Sciatic nerve (tissue), 2 donors: ENCODE measurements at places on chromosomes 3 and 15.
A peak's percentile ranks its signal among the peaks of the same experiment; 100 is the strongest.

DNA sequence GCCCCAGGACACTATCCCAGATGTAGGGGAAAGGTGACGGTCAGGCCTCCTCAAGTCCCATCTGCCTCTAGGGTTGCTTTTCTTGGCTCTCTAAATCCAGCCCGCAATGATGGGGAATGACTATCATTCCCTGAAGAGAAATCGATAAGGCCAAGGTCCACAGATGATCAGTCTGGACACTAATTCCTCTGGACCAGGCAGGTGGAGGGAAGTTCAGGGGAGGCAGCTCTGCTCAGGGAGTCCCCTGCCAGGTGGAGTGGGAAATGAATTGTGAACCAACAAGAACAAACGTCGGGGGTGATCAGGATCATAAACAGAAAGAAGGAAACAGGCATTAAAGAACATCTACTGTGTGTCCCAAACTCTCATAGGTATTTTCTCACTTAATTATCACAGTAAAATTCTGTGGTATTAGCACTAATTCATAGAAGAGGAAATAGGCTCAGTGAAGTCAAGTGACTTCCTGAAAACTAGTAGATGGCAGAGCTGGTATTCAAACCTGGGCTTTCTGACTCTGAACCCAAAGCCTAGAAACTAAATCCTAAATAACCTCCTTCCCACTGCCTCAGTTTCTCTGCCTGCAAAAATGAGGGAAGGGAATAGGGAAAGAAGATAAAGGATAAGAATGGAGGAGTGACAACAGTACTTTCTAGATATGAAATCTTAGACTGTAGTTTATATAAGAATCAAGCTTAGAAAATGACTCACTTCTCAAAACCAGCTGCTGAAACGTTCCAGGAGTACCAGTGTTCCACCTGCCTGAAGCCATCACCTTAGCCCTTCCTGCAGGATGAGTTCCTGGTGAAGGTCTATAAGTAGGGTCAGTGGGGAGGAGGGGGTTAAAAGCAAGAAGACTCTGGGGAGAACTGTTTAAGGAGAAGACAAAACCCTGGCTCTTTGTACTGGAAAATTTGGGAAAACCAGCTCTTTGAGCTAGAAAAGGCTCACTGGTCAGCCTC, 7.5 kb downstream of the BMF start:
- DNase-seq, result peak; percentile 37

- peak; percentile 59 for DNase-seq
Observed at GRCh38 chr15:74725845-74726773, 781 bp upstream of the CYP1A1 start.

- DNase-seq, result no peak
Observed at GRCh38 chr3:189273736-189274135, 102.0 kb downstream of the TPRG1 start.

DNA sequence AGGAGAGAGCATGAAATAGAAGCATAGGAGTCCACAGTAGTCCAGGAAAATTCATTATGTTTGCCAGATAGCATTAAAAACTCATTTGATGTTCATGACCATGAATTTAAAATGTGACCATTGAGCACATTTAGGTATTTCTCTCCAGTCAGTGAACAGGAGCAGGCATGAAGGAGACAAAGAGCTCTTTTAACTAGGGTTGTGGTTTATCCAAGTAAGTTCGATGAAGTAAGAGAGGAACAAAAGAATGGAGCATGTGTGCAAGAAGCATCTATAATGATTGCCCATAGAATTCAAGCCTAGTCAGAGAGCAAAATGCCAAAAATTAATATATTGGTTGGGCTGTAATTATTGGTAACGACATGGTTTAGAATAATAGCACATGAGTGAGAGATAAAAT, 342.1 kb upstream of the CCDC54 start:
- DNase-seq, result no peak

GRCh38 chr3:148379763-148380382, 317.8 kb upstream of the AGTR1 start:
- DNase-seq, result no peak

DNA sequence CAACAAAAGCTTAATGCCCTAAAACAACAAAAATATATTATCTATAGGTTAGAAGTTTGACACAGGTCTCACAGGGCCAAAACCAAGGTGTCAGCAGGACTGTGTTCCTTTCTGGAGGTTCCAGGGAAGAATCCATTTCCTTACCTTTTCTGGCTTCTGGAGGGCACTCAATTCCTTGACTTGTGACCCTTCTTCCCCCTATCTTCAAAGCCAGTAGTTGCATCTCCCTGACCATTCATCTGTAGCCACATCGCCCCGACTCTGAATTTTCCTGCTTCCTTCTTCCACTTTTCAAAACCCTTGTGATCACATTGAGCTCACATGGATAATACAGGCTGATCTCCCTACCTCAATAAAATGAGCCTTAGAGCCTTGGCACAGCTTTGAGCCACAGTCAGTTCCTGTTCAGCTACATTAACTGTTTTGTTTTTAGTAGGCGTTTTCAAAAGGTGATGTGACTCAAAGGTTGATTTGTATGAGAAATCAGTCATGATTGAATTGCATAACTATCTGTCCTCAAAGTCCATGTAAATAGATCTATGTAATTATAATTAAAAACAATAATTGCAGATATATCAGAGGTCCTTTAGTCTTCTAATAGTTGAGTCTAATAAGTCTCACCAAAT, 12.4 kb downstream of the PFN2 start:
- no peak for DNase-seq

- DNase-seq, result no peak
Observed at GRCh38 chr15:75229191-75230015, 27.7 kb downstream of the C15orf39 start.

DNA sequence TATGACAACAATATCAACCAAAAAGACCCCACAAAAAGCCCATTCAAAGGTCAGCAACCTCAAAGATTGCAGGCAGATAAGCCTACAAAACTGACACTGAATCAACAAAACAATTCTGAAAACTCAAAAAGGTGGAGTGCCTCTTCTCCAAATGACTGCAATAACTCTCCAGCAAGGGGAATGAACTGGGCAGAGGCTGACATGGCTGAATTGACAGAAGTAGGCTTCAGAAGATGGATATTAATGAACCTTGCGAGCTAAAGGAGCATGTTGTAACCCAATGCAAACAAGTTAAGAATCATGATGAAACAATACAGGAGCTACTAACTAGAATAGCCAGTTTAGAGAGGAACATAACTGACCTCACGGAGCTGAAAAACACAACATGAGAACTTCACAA, 20.4 kb upstream of the SLC25A38 start:
- DNase-seq, result no peak

DNA sequence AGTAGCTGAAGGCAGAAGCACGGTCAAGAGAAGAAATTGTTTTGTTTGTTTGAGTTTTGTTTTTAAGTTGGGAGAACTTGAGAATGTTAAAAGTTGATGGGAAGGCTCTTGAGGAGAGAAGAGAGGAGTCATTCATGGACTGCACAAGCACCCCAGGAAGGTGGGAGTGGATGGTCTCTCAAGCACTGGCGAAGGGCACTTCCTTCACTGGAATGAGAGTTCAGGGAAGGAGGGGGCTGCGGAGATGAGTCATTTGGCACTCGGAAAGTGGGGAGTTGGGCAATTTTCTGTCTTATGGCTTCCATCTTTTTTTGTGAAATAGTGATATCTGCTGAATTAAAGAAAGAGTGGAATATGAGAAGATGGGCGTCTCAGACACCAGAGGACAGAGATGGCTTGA, 66.0 kb downstream of the ATP13A4 start:
- DNase-seq, result no peak

DNA sequence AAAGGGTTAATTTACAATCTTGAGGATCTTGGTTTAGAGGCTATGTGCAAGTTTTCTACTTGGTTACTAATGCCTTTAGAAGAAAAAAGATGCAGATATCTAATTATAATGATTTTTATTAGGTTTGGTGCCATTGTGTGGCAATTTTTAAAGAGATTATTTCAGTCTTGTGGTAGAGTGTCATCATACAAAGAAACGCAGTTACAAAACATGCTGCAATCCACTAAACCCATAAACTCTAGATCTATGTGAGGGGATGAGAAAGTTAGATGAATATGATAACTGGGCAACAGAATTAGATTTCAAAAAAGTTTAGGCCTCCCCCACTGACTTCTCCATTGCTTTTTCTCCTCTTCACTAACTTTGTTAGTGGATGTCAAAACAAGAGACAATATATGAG, 106.0 kb downstream of the ARPP21 start:
- no peak for DNase-seq

- DNase-seq, result no peak
Observed at GRCh38 chr3:43923104-43923882, 232.6 kb downstream of the ABHD5 start.

GRCh38 chr3:23368731-23369130, 165.6 kb downstream of the UBE2E2 start:
- DNase-seq, result no peak

DNA sequence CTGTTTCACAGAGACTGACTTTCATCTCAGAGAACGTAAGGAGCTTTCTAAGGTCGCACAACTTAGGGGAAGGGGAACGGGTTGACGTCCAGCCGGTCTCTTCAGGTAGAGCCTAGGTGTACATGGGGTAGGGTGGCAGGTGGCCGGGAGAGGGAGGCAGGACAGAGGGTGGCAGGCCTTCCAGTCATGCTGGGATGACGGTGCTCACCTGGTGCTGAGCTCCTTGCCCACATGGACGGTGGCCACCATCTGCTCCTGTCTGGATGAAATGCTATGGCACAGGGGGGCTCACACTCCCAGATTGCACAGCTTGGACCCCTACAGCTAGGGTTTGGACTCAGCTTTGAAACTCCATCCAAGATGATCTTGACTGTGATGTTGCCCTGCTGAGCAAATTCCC, 144.5 kb downstream of the ATP10A start:
- no peak for DNase-seq

GRCh38 chr15:81296673-81297072, 27.3 kb downstream of the STARD5 start:
- peak; percentile 74 for DNase-seq

GRCh38 chr3:190595179-190595795, 81.4 kb downstream of the IL1RAP start:
- no peak for DNase-seq
